ENCODE measurements at places on chromosomes 12 and 14.

DNA sequence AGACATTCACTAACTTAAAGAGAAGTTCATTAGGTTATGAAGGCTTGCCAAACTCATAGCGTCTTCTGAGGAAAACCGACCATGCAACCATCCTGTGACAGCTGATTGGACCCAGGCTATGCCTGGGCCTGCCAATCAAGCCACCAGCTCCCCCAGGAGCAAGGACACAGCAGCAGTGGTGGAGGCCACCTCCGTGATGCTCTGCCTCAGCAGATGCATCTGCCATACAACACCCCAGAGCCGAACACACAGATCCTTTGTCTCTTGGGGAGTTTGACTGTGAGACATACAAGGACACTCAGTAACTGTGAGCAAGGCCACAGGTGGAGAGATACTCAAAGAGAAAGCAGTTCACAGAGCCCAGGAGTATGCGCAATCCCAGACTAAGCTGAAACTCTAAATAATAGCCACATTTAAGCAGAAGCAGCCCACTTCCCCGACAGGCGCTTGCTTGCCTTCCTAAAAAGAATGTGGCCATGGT, 10.0 kb upstream of the CNIH1 start:
- no peak for DNase-seq

DNA sequence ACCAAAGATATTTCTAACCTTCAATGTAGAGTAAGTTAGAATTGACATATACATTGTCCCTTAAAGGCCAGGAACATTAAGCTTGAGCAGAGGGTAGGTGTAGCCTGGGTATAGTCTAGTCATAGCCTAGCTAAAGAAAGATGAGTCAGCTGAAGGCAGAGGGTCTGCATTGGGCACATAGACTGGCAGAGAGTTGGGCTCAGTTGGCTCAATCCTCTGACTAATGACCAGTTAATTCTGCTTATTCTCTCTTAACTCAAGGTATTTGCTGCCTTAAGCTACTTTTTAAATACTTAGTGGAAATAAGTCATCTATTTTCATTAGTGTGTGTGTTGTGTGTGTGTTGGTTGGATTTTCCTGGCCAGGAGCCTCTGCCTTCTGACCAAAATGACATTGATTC, 467.1 kb downstream of the RAD51B start:
- DNase-seq: no peak

DNA sequence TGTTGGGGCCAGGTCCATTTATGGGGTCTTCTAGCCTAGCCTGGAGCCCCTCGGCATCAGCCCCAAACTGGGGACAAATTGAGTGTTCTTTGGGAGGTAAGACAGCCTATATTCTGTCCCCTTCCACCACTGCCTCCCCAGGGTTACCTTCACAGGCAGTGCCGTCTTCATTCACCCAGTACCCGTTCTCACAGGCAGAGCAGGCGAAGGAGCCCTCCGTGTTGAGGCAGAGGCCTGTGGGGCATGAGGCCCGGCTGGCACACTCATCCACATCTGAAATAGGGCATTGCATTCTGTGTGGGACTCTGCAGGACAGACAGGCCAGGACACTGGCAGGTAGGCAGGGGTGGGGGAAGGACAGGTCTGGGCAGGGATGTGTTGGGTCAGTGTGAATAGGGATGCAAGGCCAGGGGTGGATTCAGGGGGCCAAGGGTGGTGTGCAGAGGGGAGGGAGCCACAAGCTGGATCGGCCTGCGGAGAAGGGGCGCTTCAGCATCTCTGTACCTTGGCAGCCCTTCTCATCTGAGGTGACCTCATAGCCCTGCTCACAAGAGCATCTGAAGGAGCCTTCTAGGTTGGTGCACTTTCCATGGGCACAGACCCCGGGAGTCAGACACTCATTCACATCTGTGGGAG, 16.1 kb downstream of the ISCA2 start:
- DNase-seq: no peak

- DNase-seq: no peak
Measured at GRCh38 chr12:55610598-55610997, 26.1 kb upstream of the OR10P1 start.

GRCh38 chr12:26378711-26379110, 183.3 kb downstream of the SSPN start:
- DNase-seq: no peak
